ENCODE measurements at places on chromosomes 7 and 10. TPM values are rescaled to one million over a fixed set of nuclear protein-coding genes. Genes with fewer than 3 reads are reported as not detected.

Gene ANKRD61
- polyA plus RNA-seq: 0.24 TPM

Gene MLLT10
- polyA plus RNA-seq: 8.9 TPM

Gene PHKG1
- 0.41 TPM for polyA plus RNA-seq

Gene PRSS37
- polyA plus RNA-seq: not detected

Gene RBP4
- 0.90 TPM for polyA plus RNA-seq

Gene NRCAM
- 5.6 TPM for polyA plus RNA-seq

Gene RHOBTB1
- 9.6 TPM for polyA plus RNA-seq

Gene GSTO1
- 375 TPM for polyA plus RNA-seq

Gene TMEM236
- not detected for polyA plus RNA-seq

Gene CD36
- polyA plus RNA-seq: 0.48 TPM

Gene SYT15B
- polyA plus RNA-seq: 1.8 TPM

Gene IFIT2
- 9.5 TPM for polyA plus RNA-seq

Gene C7orf33
- not detected for polyA plus RNA-seq

Gene ANKRD1
- 3.7 TPM for polyA plus RNA-seq

Gene ASB10
- not detected for polyA plus RNA-seq

Gene LIPN
- not detected for polyA plus RNA-seq

Gene LRIT2
- not detected for polyA plus RNA-seq

Gene PNLIPRP1
- polyA plus RNA-seq: not detected

Gene TUBB8
- not detected for polyA plus RNA-seq

Gene MOGAT3
- not detected for polyA plus RNA-seq

Gene LRRC17
- 0.22 TPM for polyA plus RNA-seq

Gene MBL2
- not detected for polyA plus RNA-seq

Gene IGFBP1
- 0.34 TPM for polyA plus RNA-seq

Gene MKX
- polyA plus RNA-seq: 36.2 TPM

Gene GIMAP2
- 0.13 TPM for polyA plus RNA-seq

Gene MYO1G
- polyA plus RNA-seq: 0.14 TPM

Gene CACUL1
- polyA plus RNA-seq: 26.3 TPM

Gene PCGF6
- polyA plus RNA-seq: 14.4 TPM

Gene SFRP4
- polyA plus RNA-seq: 0.21 TPM

Gene NRP1
- polyA plus RNA-seq: 175 TPM

Gene GTF2IRD2
- polyA plus RNA-seq: 12.6 TPM

Gene FGFR2
- polyA plus RNA-seq: 0.15 TPM

Gene MRPS33
- polyA plus RNA-seq: 70.7 TPM

Gene CTAGE6
- polyA plus RNA-seq: not detected

Gene PRTFDC1
- polyA plus RNA-seq: 16.0 TPM

Gene ADCY1
- polyA plus RNA-seq: not detected

Gene OPALIN
- polyA plus RNA-seq: not detected

Gene OR9A2
- not detected for polyA plus RNA-seq

Gene GRM8
- polyA plus RNA-seq: not detected

Gene KCNIP2
- 0.15 TPM for polyA plus RNA-seq

Gene TRIL
- polyA plus RNA-seq: 0.08 TPM

Gene HABP2
- not detected for polyA plus RNA-seq

Gene IDI2
- not detected for polyA plus RNA-seq

Measured in GM23248 (cell line).